ENCODE measurements at places on chromosomes 11 and 22. TPM values are rescaled to one million over a fixed set of nuclear protein-coding genes. Genes with fewer than 3 reads are reported as not detected.

The APOL1 gene
- total RNA-seq, result 4.3 TPM

The SLC17A6 gene
- total RNA-seq, result 13.5 TPM

The NDUFC2 gene
- total RNA-seq, result 80.4 TPM

The DDIAS gene
- 6.8 TPM for total RNA-seq

The OR8D2 gene
- not detected for total RNA-seq

The SORL1 gene
- total RNA-seq, result 34.2 TPM

The FIBP gene
- total RNA-seq, result 67.0 TPM

The MUC5AC gene
- 0.16 TPM for total RNA-seq

The MS4A14 gene
- total RNA-seq, result not detected

The DNAJB13 gene
- total RNA-seq, result 1.0 TPM
